ENCODE measurements at places on chromosomes 7 and 10.

DNA sequence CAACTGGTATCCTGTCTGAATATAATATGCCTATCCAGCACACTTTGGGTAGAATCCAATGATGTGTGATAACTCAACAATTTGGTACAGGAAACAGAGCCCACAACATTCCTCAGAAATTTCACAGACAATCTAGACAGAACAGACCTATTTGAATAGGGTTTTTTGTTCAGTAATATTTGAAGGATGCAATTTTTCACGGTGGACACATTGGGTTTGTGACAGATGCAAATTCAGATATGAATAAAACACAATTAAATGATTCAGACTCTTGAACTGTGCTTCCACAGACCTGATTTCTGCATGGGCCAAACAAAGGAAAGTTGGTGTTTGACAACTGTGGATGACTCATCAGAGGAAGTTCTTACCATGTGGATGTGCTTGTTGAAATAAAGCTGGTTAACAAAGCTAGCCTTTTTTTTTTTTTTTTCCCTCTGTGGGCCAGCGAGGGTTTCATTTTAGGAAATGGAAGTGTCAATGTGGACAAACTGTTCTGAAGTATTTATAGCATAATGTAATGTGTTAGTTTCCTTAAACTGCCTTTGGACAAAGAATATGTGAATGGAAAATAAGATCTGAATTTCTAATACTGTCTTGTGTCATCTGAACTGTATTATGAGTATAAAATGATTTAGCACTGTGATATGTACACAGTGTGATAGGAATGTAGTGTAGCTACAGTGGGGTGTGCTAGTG, 43.2 kb upstream of the FAM133B start:
- DNase-seq: no peak

DNA sequence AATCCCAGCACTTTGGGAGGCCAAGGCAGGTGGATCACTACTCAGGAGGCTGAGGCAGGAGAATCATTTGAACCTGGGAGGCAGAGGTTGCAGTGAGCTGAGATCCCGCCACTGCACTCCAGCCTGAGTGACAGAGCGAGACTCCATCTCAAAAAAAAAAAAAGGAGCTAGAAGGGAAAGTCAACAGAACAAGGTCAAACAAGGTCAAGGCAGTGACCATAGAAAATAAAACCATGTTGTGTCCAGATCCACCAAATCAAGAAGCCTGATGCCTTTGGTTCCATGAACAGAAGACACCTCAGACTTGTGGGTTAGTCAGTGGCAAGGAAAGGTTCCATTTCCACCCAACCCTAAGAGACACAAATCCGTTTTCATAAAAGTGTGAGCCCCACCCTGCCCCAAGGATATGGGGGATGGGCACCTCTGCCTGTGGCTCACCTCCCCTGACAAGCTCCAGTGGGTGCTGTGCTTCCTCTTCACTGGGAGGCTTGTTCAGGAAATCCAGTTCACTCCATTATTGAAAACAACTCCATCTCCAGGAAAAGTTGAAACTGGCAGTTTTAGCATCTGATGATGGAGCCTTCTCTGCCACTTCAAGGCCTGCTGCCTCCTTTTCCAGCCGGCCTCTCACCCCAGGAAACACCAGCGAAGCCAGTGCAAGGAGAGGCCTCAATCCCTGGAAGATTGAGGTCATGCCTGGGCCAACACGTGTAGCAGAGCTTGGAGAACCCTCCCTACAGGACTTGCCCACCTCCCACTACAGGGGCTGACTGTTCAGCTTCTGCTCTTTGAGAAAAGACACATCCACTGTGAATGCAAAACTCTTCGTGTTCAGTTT, 152.9 kb downstream of the NRF1 start:
- DNase-seq: no peak

- no peak for DNase-seq
Observed at GRCh38 chr10:98460837-98461499, 14.2 kb upstream of the HPS1 start.

- no peak for DNase-seq
Observed at GRCh38 chr7:139340808-139341057, 404 bp upstream of the FMC1 start.

DNA sequence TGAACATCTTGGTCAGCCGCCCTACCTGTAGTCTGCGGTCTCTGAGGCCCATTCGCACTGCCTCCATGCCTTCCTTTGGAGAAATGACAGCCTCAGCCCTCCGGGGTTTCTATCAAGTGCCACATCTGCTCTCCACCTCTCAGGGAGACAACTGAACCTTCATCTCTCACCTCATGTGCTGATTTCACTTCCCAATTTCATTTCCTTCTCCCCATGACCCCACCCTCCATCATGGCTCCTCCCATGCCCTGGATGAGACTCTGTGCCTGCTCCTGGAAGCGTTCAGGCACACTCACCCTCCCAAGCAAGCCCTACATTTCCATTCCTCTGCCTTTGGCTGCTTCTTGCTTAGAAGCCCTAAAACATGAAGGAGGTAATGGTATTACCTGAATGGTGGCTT, 7.8 kb upstream of the SCD start:
- DNase-seq: no peak

DNA sequence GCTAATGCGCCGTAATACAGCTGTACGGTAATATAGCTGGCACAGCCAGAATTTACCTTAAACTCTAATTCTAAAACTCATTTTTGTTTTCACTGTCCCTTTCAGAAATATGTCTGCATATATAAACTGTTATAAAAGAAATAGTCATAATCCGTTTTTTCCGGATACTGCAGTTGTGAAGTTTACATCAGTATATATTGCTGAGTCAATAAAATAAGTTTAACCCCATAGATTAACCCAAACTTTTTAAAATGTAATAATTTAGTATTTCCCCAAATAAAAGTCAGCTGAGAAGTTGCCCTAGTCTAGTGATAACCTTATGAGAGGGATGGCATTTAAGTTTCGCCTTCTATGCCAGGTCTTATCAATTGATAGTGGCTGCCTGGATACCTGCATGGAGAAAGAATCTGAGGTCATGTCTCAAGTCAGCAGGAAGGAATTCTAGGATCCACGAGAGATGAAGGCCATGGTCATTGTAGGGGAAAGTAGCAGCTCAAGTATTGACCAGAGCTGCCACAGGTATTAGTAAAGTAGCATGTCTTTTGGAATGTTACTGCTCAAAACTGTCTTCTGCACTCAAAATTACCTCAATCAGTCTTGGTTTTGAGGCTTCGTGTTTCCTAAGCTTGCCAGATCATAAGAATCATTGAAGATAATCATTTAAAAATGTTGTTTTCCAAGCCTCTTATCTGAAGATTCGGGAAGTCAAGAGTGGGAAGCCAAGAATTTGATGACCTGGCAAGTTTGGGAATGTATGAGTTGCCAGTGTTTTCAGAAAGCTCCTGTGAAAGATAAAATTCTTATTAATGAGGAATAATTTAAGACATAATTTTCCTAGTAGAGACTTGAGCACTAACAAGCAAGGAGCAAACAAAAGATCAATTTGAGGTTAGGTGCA, 10.8 kb downstream of the PRPS1L1 start:
- no peak for DNase-seq

GRCh38 chr10:45339894-45340293, 24.5 kb upstream of the OR13A1 start:
- no peak for DNase-seq

DNA sequence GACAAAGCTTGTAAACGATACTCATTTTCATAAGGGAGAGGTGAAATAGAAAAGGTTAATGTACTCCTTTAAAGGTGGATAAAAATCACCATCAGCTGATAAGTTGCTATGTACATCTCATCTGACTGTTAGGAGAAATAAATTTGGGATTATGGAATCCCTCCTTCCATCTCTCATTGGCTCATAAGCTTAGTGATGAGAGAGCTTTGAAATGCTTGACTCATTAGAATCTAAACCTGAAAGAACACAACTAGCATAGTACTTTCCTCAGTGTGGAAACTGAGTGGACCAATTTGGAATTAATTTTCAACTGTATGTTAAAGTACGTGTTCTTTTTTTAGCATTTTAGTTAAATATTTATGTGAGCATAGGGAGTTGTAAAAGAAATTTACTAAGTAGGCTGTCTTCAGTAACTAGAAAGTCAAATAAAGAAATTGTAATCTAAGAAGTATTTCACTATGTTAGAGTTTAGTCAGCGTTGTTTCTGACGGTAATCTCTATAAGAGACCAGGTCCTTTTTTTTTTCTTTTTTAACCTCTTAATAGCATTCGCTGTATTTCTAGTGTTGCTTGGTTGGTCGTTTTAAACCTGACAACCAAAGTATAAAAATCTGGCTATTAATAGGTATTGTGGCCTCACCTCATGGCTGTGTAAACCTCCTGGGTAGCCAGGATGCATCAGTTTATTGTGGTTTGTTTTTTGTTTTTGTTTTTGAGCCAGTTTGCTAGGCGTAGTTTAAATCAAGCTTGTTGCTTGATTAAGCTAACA, 34.4 kb downstream of the FHIP2A start:
- DNase-seq: no peak
